ENCODE measurements at places on chromosomes 12 and 14.

- peak; percentile 3 for DNase-seq
Measured at GRCh38 chr12:29889737-29890136, 106.0 kb upstream of the TMTC1 start.

- no peak for DNase-seq
Measured at GRCh38 chr12:113827539-113828114, 138.5 kb downstream of the RBM19 start.

- DNase-seq, result no peak
Measured at GRCh38 chr12:6090803-6091202, 33.7 kb downstream of the VWF start.

- DNase-seq, result no peak
Measured at GRCh38 chr12:6975297-6976032, 4.8 kb downstream of the EMG1 start.

- DNase-seq, result no peak
Measured at GRCh38 chr12:115222220-115222619, 538.2 kb upstream of the TBX3 start.

DNA sequence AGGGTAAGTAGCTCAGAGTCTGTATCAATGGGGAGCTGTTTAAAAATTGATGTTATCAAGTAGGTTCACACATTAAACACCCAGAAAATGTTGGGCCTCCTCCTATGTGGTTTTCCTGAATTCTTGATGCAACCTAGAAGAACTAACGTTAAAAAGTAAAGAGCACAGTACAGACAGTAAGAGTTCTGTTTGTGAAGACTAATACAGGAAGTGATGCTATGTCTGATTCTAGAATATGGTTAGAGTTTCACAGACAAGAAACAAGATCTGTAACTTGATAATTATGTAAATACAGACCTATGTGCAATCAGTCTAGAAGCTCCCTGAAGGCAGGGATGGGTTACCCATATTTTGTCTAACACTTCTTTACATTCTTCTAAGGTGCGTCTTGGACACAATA is 214.9 kb upstream of the BTG1 start:
- DNase-seq, result no peak

- no peak for DNase-seq
Measured at GRCh38 chr14:97180304-97181200, 383.4 kb downstream of the VRK1 start.

- peak; percentile 89 for DNase-seq
Measured at GRCh38 chr14:22887260-22887989, 4.4 kb downstream of the REM2 start.
